ENCODE measurements at places on chromosomes 12 and 14.

GRCh38 chr14:78863143-78863542, 693.0 kb downstream of the NRXN3 start:
- no peak for DNase-seq

- no peak for DNase-seq
These were observed 52.9 kb downstream of the SEL1L start for GRCh38 chr14:81480741-81481140.

DNA sequence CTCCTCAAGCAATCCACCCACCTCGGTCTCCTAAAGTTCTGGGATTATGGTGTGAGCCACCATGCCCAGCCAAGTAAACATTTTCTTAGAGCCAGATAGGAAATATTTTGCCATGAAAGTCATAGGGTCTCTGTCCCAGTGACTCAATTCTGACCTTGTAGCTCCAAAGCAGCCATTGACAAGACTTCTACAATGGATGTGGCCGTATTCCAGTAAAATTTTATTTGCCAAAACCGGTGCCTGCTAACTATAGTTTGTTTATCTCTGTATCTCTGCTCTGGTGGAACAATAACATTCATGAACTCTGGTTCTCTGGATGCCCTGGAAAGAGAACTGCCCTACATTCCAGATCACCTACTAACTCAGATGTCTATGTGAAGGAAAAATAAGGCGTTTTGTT, 54.6 kb upstream of the USP44 start:
- DNase-seq: no peak

GRCh38 chr12:124188561-124189405, 106.1 kb upstream of the RFLNA start:
- no peak for DNase-seq

- DNase-seq: no peak
These were observed 48.3 kb downstream of the SEL1L start for GRCh38 chr14:81485372-81485771.

GRCh38 chr14:105184461-105184860, 3.3 kb upstream of the NUDT14 start:
- DNase-seq: no peak

DNA sequence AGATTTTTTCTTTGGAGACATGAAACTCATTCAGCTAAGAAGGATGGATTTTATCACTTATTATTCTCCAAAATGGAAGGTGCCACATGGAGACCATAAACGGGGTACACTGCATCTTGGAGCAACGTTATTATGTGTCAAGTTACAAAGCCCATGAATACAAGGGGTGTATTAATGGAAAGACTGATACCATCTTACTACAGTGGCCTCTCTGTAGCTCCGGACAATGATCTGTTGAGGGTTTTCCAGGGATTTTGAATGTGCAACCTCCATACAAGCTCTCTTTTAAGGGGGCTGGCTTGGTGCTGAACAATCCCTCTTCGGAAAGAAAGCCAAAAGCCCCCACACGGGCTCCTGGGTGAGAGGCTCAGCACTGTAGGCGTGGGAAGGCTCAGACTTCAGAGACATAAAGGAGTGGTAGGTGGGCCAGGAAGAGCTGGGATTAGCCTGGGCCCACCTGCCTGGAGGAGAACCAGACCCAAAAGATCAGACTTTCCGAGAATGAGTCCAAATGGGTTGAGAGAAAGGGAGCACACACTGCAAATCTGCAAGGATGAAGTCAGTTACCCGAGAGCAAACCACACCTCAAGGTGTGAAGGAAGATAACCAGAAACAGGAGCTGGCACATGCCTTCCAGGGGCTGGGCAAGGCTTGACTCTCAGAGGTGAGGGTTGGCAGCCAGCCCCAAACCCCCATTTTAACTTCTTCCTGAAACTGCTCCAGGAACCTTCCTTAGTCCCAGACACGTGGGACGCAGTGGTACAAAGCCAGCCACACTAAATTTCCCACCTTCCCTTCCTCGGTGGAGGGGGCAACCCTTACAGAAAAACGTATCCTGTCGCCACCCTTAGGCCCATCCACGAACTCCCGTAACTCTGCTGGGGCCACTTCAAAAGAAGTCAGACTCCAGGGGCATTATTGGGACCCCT, 1.5 kb downstream of the VPS37B start:
- DNase-seq: no peak

DNA sequence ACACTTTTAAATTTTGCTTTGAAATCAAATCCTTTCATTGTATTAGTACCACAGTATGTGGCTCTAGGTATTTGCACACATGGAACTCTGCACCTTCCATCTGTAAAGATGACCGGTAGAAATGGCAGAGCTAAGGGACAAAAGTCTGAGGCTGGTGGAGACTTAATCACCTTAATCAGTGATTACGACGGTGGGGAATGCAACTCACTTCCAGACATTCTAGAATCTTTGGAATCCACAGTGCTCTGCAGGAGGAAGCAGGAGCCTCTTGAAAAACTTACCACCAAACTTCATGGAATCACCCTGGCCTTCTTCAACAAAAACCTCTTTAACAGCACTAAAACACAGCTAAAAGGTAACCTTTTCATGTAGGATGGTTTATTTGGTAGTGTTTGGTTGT, 3.9 kb upstream of the DACT1 start:
- DNase-seq: no peak

- DNase-seq: no peak
These were observed 154.3 kb downstream of the RMST start for GRCh38 chr12:97616946-97617345.

- no peak for DNase-seq
These were observed 117.3 kb downstream of the CPNE8 start for GRCh38 chr12:38788106-38788505.

DNA sequence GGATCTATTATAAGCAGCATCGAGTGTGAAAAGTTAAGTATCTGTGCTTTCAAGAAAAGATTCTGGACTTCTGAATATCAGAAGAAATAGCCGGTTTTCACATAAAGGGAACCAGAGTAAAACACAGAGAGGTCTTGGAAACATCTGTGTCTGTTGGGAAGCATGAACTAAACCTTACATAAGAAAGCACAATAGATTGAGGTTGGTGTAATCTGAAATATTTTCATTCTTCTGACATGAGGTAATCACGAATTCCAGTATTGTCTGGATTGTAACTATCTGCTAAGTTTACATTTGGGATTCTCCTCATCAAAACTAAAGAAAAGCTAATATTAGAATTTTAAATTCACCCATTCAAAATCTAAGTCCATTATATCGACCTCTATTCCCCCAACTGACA, 161.3 kb downstream of the CPNE8 start:
- no peak for DNase-seq

- no peak for DNase-seq
These were observed 28.3 kb downstream of the TMEM120B start for GRCh38 chr12:121740847-121741246.

GRCh38 chr12:114045349-114045748, 79.2 kb upstream of the RBM19 start:
- DNase-seq: no peak

DNA sequence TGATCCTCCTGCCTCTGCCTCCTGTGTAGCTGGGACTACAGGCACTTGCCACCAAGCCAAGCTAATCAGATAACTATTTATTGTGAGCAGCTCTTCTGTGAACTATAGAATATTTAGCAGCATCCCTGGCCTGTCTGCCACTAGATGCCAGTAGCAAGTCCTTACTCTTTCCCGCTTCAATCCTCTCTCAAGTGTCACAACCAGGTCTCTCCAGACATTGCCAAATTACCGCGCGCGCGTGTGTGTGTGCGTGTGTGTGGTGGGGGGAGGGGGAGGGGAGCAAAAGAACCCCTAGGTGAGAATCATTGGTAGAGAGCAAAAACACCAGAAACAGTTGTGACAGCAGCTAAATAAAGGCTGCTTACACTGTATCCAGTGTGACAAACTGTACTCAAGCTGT, 49.9 kb downstream of the PPP2R5E start:
- DNase-seq: no peak

DNA sequence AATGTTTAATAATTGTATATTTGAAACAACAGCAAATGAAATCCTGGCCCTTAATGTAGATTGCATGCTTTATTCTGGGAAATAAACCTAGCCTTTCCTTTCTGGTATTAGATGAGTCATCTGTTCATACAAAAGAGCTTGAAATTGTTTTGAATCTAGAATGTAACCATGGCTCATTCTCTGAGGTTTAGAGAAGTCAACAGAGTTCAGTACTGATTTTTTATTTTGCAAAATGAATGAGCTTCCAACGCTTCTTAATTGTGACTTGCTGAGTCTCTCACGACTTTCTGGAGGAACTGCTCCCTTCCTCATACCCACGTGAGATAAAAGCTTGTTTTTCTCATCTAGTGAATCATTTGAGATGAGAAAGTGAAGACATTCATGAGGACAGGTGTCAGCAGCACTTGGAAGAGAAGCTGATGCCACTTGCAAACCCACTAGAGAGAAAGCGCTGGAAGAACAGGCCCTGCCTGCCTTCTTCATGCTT, 509.6 kb downstream of the VRK1 start:
- DNase-seq: no peak

Data from GDM1 (cell line).